ENCODE measurements at places on chromosomes 2 and 18.

- no peak for DNase-seq
Measured at GRCh38 chr2:26281226-26281625, 36.5 kb downstream of the HADHB start.

- DNase-seq = no peak
Measured at GRCh38 chr2:160936044-160936806, 224.0 kb upstream of the TANK start.

DNA sequence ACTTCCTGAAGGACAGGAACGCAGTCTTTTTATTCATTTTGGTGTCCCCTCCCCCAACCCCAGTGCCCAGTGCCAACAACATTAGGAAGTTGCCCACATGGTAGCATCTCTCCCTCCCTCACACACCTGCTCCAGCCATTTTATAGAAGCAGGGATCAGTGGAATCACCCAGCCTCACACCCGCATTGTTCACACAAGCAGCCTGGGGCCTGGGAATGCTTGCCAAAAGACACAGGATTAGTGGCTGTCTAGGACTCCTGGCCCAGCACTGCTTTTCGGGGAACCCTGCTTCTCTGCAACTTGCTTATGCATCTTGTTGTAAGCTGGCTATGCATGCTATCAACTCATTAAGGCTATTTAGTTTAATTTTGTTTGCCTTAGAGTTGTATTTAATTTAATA, 17.9 kb downstream of the TMEM37 start:
- DNase-seq = no peak

- DNase-seq = no peak
Measured at GRCh38 chr2:121697108-121697631, 39.5 kb downstream of the NIFK start.

- DNase-seq = no peak
Measured at GRCh38 chr18:39345321-39345720, 1779.7 kb upstream of the CELF4 start.

DNA sequence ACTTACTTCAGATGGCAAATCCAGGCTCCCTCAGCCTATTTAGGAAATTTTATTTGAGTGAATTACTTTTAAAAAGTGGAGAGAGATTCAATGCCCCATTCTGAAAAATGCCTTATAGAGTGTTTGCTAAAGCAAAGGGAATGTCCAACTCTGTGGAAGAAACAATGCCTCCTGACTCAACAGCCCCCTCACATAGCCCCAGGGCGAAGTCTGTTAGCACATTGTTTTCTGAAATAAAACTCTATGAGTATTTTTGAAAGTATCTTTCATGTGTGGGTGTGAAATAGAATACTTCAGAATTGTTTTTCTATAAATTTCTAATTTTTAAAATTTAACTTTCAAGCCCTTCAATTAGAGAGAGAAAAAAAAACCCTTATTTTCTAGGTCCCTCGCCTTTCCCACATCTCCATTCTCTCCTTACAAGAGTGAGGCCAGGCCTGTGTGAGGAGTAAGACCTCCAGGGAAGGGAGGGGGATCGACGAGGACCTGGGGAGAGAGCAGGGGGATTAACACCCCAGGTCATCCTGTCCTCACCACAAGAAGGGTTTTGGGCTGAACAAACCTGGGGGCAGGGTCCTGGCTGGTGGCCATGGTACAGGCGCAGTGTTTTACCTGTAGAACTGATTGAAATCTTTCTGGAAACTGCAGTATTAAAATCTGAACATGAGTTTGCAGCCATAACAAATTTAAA, 141.4 kb downstream of the SNTG2 start:
- DNase-seq = no peak

All from HTR-8/SVneo (cell line).